Skin of body (tissue), 3 donors: ENCODE measurements at places on chromosomes 4 and X.

DNA sequence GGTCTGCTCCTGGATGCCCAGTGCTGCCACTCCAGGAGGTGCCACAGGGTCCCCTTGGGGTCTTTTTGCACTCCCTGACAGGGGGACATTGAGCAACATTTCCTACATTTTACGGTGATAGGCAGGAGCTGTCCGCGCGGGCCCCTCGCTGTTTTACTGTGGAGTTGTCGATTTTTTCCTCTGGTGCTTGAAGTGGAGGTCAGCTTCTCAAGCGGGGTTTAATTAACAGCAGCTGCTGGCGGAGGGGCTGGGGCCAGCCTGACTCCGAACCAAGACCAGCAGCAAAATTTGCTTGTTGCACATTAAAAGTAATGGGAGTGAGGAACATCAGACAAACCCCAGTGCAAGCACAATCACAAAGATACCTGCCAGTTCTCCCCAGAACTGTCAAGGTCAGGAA lies 13.2 kb upstream of the SH3TC1 start:
- no peak for DNase-seq

DNA sequence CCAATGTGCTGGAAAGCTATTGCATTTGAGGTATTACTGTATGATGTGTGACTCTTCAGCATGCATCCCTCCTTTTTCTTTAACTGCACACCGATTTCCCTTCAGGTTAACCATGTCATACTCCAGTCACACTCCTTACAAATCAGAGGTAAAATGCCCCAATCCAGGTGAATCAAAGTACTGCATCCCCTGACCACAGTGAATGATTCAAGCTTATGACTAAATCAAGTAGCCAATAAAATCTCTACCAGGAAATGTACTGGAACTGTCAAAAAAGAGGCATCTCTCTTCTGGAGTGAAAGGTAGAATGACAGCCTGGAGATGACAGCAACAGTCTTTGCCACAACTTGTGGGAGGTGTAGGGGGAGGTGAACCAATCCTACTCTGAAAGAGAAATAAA lies 10.4 kb downstream of the ADAMTS3 start:
- DNase-seq, result no peak

- DNase-seq, result no peak
Observed at GRCh38 chr4:2712261-2712842, 43.8 kb downstream of the TNIP2 start.

DNA sequence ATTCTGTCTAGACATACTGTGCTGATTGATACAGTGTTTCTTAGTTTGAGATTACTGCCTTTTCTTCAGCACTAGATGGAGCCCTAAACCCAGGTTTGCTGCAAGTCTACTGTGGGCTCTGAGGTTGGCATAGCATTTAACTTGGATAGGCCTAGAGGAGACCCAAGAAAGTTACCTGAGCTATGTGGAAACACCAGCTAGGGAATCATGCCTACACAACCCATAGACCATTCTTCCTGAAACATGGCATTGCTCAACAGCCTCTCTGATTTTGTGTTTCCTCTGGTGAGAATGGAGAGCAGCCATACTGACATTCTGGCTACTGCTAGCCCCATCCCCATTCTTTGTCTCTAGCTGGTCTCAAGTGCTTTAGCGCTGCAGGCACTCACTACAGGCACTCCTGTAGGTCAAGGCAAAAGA lies 287.7 kb upstream of the PCDH18 start:
- DNase-seq, result no peak

GRCh38 chr4:139606579-139607501 lies 50.8 kb upstream of the SETD7 start:
- no peak for DNase-seq

GRCh38 chr4:94410678-94411206 lies 41.0 kb upstream of the PDLIM5 start:
- no peak for DNase-seq

GRCh38 chrX:8864161-8864560 lies 63.0 kb upstream of the FAM9A start:
- no peak for DNase-seq

DNA sequence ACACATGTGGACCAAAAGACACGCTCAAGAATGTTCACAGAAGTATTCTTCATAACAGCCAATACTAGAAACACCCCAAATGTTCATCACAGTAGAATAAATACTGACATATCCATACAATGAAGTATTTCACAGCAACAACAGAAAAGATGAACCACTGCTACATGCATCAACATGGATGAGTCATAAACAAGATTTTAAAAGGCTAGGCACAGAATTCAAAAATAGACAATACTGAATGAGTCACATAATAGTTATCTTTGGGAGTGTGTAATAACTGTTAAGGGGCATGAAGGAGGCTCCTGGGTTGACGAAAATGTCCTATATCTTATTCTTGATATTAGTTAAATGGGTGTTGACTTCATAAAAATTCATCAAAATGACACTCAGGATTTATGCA lies 43.5 kb downstream of the CLOCK start:
- DNase-seq, result no peak

- DNase-seq, result no peak
Observed at GRCh38 chr4:138666366-138666765, 349.2 kb upstream of the NOCT start.

DNA sequence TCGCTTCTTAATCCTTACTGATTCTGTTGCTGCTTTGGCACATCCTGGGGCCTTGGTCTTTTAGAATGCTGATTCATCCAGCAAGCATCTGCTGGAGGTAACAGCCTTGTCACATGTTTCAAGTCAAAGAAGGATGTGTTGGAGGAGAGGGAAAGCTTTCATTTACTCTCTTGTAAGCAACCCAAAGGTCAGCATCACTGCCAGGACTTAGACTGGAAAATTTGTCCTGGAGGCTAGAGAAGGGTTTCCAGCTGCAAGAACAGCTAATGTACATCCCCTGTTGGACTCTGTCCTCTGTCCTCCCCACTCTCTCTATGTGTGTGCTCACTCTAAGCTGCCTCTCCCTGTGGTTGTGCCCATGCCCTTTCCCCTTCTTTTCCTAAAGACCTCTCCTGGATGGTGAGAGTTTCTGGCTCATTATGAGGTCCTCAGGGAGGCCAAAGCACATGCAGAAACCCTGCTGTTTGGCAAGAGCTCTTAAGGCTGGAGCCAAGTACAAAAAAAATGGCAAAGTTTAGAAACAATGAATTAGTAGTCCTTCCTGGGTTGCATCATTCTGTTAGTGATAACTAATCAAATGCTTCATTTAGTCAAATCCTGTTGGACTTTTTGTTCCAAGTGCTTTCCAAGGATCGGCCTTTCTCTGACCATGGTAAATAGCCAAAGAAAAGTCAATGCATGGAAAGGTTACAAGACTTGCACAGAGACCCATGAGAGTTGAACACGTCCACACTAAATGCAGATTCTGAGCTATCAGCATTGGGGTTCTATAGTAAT lies 13.4 kb upstream of the SRPX start:
- DNase-seq, result peak; percentile 92

DNA sequence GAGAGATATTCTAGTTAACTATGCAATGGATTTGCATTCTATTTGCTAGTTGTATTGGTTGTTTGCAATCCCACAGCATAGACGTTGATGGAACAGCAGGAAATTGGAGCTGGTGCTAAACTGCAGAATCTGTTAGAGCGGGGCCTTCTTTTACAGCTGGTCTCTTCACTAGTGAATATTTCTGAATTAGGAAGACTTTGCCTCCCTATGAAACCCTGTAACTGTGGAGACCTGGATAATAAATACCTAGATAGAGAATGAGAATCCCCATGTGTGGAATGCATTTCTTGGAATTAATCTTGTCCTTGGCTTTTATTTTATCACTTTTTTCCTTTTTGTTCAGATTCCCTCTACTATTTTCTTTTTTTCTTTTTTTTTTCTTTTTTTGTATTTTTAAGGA lies 109.7 kb downstream of the SHROOM3 start:
- no peak for DNase-seq

DNA sequence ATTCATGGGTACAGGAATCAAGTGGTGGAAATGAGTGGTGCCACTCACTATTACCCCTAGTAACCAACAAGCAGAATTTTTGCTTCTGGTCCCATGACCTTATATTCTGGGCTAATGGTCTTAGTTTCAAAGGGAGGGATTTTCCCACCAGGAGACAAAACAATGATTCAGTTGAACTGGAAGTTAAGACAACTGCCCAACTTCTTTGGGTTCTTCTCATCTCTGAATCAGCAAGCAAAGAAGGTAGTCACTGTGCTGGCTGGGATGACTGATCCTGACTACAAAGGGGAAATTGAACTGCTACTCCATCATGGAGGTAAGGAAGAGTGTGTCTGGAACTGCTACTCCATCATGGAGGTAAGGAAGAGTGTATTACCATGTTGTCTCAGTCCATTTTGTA lies 87.2 kb downstream of the IL13RA2 start:
- no peak for DNase-seq

DNA sequence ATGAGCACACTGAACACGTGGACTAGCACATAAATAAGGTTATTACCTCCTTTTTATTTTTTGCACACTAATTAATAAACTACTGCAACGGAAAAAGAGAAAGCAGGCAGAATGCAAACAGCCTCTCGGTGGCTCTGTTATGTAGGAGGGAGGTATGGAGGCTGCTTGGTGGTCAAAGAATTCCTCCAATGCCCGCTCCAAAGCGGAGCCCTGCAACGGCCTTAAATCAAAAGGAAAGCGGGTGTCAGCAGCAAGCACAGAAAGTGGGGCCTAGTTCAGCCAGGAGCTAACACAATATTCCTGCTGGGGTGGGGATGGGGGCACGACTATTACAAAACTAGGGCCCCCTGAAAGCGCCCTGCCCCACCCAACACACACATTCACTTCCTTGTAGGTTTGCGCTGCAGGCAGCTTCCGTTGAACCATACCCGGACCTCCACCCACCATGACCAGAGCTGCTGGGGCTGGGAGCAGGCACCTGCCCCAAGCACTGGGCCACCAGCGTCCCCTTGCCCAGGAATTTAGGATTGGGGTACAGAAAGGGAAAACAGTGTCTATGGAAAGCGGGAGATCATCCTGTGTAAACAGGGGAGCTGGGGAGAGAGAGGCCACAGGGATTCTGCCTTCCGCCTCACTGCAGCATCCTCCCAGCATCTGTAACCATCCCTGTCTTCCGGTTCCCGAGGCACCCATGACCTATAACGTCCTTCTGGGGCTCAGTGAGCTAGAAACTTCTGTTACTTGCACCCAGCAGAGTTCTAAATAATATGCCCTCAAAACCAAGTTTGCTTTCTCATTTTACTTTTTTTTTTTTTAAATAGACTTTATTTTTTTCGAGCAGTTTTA lies 57.1 kb upstream of the DDX3X start:
- no peak for DNase-seq

DNA sequence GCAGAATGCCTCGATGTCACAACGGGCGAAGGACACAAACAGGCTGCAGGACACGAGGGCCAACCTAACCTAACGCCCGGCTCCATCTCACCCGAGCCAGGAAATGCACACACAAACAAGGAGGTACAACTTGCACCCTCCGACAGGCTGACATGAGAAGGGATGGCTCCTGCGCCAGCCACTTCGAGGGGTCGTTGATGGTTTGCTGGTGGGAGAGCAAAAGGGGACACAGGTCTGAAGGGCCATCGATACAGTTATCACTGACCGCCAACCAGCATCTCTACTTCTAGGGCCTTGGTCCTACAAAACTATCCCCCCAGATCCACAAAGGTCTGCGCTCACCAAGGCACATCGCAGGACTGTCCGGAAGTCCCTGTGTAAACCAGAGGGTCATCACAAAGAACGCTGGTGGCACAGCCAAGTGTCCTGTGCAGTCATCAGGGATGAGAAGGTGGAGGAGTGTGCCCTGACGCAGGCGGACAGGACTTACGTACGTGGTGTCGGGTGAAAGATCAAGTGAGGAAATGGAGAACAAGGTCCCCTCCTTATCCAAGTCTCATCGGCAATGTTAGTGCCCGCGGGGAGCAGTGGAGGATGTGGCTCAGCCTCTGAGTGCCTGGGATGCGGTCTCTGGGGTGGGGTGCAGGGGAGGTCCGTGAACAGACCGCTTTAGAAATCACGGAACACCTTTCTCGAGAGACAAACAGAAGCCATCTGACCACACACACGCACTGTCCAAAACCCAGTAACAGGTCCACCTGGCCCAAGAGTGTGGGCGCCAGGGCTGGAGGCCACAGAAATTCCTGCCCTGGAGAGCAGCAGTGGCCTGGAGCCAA lies 7.0 kb downstream of the MXD4 start:
- no peak for DNase-seq

DNA sequence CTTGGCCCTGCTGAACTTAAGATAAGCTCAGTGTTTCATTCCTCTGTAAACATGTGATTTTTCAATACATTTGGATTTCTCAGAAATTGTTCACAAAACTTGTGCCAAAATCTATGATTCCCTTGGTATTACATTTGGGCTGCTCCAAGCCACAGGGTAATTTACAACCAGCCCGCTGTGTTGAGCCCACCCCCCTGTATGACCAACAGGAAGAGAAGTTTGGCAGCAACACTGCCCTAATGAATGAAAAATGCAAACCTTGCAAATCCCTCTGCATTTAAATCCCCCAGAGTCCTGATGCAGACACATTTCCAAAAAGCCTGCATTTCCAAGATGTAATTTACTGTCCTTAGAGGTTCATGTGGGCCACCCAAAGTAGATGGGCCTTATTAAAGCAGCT lies 34.1 kb upstream of the GAB1 start:
- peak; percentile 71 for DNase-seq

DNA sequence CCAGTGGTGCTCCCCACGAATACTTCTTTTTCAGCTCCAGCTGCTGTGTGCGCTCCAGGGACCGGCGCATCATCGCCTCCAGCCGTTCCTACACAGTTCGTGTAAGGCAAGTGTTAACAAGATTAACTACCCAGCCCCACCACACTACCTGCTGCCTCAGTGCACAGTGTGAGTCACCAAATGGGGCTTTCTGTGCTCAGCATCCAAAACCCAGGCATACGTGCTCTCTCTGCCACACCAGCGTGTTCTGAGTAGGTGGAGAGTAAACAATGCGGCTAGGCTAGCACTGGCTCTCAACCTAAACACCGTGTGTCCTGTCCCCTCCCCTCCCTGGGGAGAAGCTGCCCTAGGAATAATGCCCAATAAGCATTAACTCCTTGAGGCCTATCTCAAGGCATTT lies 60.0 kb downstream of the MAP7D2 start:
- DNase-seq, result no peak

DNA sequence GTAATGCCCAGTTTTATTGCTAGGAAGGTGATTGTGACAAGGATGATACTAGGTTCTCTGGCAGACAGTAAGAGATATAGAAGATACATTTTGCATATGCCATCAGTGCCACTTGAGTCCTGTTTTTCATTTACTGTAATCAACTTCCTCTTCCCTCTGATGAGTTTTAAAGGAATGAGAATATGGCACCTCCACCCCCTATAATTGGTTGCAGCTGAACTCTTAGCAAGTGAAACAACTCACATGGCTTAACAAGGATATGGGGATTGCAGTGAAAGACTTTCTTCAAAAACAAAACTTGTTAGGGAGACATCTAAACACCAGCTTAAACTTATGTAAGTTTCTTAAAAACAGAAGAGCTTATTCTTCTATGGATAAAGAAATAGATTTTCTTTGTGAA lies 90.0 kb downstream of the AREG start:
- DNase-seq, result no peak

DNA sequence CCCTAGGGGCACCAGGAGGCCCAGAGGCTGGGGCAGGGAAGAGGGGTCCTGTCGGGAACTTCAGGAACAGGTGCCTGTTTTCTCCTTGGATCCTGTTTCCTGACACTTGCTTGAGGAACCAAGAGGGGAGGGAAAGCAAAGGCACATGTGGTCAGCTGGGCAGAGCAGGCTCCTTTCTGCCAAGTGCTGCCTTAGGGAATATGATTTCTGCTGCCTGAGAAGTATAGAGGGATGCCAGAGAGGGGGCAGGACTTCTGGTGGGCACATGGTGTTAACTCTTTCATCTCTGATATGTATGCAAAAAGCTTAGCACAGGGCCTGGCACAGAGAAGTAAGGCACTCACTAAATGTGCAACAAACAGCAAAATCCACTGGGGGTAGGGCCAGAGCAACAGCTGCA lies 51.2 kb upstream of the PJA1 start:
- no peak for DNase-seq

GRCh38 chr4:151955721-151956380 lies 195.0 kb upstream of the GATB start:
- no peak for DNase-seq
